Omental fat pad (tissue), 4 donors: ENCODE measurements at places on chromosomes 11 and 22. TPM values are rescaled to one million over a fixed set of nuclear protein-coding genes. Genes with fewer than 3 reads are reported as not detected.

DNA sequence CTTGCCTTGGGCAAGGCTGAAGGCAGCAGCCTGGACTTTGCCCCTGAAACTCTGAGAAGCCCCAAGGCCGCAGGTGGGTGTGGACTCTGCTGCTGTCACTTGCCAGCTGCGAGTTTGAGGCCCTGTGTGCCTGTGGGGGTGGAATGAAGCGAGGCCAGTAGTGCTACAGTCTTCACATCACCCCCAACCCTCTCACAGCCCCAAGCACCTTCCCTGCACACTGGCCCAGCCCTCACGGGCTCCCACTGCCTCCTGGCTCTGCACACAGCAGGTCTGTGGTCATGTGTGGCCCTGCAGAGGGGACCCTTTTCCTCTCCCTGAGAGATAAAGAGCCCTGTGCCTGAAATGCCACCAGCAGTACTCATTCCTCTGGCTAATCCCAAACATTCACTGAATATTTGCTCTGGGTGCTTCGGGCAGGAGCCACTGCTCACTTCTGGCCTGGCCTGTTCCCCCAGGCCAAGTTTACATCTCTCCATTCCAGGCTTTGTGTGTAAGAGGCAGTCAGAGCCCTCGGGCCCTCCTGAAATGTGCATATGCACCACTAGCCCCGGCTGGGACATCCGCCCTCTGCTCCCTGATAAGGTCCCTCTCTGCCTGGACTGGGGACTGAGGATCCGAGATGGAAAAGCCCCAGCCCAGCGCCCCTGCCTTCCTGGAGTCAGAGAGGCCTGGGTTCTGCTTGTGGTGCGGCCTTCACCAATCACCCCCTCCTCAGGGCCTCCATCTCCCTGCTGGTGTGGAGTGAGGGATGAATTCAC, 17.7 kb downstream of the MGAT3 start:
- DNase-seq: no peak

GRCh38 chr11:16312233-16312765, 44.0 kb downstream of the SOX6 start:
- DNase-seq: no peak

GRCh38 chr11:71140206-71140919, 112.0 kb downstream of the SHANK2 start:
- DNase-seq: no peak

Gene IFITM1
- total RNA-seq: 248 TPM

Gene SLC22A6
- not detected for total RNA-seq

Gene GALR3
- total RNA-seq: not detected
